ENCODE measurements at places on chromosomes 3 and 15. TPM values are rescaled to one million over a fixed set of nuclear protein-coding genes. Genes with fewer than 3 reads are reported as not detected.

GRCh38 chr15:78047761-78048627 lies 29.5 kb downstream of the TBC1D2B start:
- DNase-seq = peak; percentile 8

KLHL40 gene
- 0.66 TPM for polyA plus RNA-seq

CPN2 gene
- 1.3 TPM for polyA plus RNA-seq

GRCh38 chr3:39222939-39223338 lies 30.5 kb upstream of the XIRP1 start:
- no peak for DNase-seq

DNA sequence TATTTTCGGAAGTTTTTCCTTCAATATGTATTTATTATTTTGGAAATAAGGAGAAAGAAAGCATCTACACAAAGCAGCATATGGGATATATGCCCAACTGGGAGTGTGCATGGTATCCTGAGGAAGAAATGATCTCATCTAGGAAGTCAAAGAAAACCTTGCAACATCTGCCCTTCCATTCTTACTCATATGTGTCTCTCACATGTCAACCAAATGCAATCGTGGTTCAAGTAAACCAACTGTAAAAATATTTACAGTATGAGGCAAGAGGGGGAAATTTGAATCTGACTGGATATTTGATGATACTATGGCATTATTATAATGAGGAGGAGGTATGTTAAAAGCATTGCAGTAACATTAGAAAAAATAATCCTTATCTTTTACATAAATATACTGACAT lies 3.2 kb upstream of the SCG3 start:
- DNase-seq = no peak

IP6K2 gene
- 140 TPM for polyA plus RNA-seq

DNA sequence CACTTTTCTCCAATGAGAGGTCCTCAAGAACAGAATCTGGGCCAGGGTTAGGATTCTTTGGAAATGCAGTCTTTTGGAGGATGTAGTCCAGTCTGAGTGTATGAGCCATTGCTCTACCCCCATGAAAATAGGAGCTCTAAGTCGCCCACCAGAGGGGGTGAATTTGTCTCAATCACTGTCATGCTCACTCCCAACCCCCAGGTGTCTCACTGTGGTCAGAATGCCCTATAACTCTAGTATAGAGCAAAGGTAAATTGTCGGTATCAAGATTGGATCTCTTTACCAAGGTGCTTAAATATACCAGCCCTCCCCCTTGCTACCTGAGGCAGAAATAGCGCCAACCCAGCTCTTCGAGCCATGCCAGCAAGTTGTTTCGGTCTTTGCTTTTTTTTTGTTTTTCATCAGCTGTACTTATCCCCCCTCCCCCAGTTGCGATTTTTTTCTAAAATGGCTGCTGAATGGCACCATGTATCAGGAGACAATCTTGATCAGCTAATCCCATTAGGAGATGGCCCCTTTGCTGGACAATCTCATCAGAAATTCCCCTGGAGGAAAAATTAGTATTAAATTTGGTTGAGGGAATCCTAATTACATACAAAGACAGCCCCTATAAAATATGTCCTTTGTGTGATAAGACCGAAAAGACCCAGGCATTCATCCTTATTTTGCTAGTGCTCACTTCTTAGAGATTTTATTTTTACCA lies 130.7 kb downstream of the EBLN2 start:
- DNase-seq = no peak

DNA sequence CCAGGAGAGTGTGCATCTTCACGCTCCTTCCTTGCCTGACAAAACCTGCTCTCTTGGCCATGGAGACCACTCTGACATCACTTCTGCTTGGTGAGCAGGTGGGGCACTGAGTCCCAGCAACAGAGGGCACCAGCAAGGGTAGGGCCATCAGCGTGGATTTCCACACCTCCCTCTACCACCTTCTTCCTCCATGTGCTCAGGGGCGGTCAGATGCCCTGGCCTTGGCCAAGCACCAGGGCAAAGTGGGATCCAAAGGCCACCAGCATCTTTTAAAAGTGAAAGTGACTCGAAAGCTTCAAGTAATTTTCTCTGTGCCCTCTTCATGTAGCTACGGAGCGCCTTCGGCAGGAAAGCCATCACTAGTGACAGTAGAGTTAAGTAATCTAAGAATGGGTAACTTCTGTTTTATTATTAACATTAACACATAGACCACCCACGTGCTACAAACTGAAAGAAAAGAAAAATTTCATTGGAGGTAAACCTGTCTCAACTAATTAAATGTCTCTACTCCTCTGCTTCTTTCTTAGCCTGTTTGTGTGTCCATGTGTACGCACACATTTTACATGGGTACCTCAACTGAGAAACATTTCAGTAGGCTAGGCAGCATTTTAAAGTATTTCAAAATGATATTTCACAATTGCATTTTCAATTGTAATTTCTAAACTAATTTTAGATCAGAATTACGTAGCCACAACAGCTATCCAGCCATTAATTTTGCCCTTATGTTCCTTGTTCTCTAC lies 57.9 kb downstream of the CHSY1 start:
- no peak for DNase-seq

- no peak for DNase-seq
These were observed 12.4 kb downstream of the GORASP1 start for GRCh38 chr3:39094851-39095677.

GABRG3 gene
- polyA plus RNA-seq = not detected

DNA sequence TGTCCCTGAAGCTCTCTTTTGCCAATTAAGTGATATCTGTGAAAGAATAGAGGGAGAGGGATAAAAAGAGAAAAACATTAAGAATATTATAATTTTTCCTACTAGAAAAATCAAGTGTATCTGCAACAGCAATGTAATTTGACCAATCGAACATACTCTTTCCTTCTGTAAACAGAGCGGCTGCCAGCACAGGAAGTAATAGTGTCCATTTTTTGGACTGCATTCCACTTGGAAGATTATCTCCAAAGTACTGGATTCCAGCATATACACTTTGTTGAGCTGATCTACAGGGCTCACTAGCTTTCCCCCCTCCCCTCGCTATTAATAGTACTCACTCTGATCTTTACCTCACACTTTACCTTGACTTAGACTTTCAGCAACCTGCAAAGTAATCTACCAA lies 90.4 kb downstream of the SUCLG2 start:
- no peak for DNase-seq

- no peak for DNase-seq
These were observed 7.7 kb downstream of the RYK start for GRCh38 chr3:134242649-134243617.

CCRL2 gene
- polyA plus RNA-seq = 10.4 TPM

ADAMTS9 gene
- 74.9 TPM for polyA plus RNA-seq

GHRL gene
- polyA plus RNA-seq = 1.4 TPM

GRCh38 chr3:31240874-31241273 lies 291.9 kb upstream of the STT3B start:
- no peak for DNase-seq

- no peak for DNase-seq
These were observed 320.2 kb downstream of the CHST2 start for GRCh38 chr3:143439817-143440216.

DNA sequence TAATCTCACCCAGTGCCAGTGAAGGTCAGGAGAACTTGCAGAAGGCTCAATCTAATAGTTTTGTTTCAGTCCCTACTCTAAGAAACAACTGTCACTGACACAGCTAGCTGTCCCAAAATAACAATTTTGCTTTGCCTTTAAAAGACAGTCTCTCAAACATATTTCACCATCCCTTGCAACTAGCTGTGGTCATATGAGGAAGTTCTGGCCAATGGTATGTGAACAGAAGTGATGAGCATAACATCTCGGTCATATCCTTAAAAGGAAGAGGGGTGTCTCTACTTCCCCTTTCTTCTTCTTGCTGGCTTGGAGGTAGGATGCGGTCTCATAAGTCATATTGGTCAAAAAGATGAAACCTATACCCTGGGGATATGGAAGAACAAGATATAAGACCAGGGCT lies 198.1 kb downstream of the NEK10 start:
- DNase-seq = no peak

- peak; percentile 70 for DNase-seq
These were observed 29.5 kb upstream of the ZNF710 start for GRCh38 chr15:89971592-89971997.

GRCh38 chr15:49110158-49110944 lies 45.0 kb downstream of the COPS2 start:
- DNase-seq = no peak

GRCh38 chr3:52110502-52110901 lies 43.7 kb downstream of the POC1A start:
- no peak for DNase-seq

DNA sequence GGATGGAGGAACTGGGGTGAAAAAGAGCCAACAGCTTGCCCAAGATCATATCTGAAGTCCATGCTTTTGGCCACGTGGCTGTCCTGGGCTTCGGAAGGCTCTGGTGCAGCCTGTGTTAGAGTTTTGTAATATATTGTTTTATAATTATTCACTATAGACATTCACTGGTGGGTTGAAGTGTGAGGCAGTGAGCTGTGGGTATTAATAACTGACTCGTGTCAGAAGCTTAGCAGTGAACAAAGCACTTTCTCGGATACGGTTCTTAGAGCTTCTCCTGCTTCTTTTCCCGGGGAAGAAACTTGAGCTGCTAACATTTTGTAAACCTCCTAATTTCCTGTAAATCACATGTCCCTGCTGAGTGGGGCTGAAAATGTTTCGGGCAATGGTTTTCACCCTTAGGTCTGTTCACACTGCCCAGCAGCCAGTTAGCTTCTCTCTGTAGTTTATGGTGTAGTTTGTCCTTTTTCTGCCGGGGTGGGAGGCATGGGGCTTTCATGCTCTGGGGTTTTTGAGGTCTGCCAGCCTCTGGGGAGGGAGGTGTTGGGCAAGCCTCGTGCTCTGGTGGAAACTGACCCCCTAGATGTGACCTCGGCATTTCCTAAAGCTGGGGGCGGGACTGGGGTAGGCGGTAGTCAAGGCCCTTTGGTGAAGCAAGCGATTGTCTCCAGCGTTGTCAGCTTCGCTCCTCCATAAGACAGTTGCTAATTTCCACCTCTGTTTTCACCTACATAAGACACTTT lies 1.7 kb downstream of the MRAS start:
- DNase-seq = peak; percentile 45

Data from cardiac muscle cell (in vitro differentiated cells and primary cell).